ENCODE measurements at places on chromosomes 7 and 10.

GRCh38 chr10:89142590-89142989, 64.5 kb downstream of the CH25H start:
- no peak for DNase-seq

GRCh38 chr10:70763567-70763966, 21.6 kb downstream of the TBATA start:
- no peak for DNase-seq

DNA sequence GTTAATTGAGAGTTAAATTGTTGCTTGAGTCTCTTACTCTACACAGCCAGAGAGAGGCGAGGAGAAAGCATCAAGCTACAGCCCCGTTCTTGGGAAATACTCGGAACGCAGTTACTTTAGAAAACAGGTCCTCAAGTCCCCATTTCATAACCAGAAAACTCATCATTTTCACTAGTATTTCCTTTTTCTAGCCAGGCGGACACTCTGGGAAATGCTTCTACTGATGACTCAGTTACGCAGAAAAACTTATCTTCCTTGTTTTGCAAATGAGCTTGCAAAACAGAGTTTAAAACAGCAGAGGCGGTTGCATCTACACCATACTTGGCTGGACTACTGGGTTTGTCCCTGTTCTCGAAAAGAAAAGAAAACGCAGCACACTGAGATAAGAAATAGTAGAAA, 111.4 kb upstream of the FGFR2 start:
- no peak for DNase-seq

GRCh38 chr7:134113655-134114054, 13.5 kb upstream of the LRGUK start:
- no peak for DNase-seq

DNA sequence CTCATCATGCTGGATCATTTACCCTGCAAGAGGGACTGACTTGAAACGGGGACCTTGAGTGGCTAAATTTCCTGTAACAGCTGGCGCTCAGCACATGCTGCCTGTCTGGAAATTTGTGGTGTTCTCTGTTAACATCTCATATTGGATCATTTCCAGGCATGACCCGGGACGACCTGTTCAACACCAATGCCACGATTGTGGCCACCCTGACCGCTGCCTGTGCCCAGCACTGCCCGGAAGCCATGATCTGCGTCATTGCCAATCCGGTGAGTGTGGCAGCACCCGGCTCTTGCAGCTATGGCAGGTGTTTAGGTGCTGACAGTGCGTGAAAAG, 9.9 kb downstream of the MDH2 start:
- DNase-seq: no peak

DNA sequence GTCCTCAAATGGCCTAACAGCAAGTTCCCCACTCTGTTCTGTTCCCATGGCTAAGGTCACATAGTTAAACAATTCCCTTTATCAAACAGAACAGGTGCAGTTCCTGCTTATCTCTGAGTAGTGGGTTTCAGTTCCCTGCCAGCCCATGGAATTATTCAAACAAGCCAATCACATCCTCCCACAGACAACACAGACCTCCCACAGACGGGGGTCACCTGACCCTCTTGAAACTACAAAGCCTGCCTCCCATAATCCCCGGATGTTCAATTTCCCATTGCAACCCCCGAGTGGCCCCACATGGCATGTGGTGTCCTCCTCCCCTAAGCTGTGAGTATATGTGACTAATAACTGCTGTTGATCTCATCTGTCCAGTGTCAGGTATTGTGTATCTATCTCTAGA, 64.1 kb downstream of the TMEM168 start:
- DNase-seq: no peak

GRCh38 chr7:134878746-134879357, 99.4 kb downstream of the CALD1 start:
- DNase-seq: no peak

Measured in HTR-8/SVneo (cell line).